ENCODE measurements at places on chromosomes 2 and 18.

GRCh38 chr18:4356929-4357328, 98.2 kb downstream of the DLGAP1 start:
- no peak for DNase-seq

GRCh38 chr18:75809151-75809925, 381.8 kb upstream of the SMIM21 start:
- no peak for DNase-seq

GRCh38 chr18:40738321-40738880, 1216.6 kb upstream of the PIK3C3 start:
- no peak for DNase-seq

- no peak for DNase-seq
Measured at GRCh38 chr2:31694444-31694843, 113.7 kb upstream of the SRD5A2 start.

GRCh38 chr18:34901299-34901698, 139.9 kb upstream of the MAPRE2 start:
- DNase-seq = no peak

GRCh38 chr18:76955524-76956170, 133.3 kb downstream of the ZNF236 start:
- no peak for DNase-seq

DNA sequence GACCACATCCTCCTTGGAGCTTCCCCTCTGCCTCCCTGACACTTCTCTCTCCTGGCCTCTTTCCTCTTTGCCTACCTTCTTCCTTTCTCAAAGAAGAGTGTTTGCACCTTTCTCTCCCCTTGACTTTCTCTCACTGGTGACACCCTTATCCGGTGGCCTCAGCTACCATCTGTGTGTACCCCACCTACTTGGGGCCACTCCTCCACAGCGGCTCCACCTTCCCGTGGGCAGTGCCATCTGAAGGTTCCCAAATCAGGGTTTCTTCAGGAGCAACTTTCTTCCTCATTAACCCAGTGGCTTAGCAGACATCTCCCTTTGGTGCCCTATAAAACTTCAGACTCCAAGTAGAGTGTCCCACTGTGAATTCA, 5.3 kb upstream of the NCL start:
- no peak for DNase-seq

DNA sequence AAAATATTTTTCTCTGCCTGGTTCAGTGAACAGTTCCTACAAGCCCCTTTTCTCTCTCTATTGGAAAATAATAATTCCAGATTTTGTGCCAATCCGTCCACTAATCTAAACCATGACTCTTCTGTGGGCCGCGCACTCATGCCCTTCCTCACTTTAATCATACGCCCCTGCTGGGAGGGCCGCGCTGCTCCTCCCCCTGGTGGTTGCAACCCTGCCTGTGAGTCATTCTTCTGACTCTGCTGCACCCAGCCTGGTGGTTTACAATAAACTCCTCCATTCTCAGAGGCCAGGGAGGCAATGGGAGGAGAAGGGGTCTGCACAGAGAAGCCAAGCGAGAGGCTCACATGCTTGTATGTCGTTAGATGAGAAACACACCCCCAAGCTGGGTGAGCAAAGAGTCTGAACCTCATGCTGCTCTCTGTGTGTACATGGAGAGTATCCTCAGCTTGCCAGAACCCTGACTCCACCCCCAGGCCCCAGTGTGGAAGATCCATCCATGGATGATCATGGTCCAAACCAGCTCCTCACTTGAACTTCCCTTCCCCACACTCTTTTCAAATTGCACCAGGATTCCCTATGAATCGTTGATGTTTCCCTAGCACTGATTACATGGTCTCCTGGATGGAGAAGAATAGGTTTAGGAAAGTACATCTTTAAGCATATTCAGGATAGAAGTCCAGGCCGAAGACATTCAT, 228.9 kb downstream of the ANKRD30B start:
- DNase-seq = no peak

GRCh38 chr2:134052173-134052572, 201.7 kb upstream of the MGAT5 start:
- no peak for DNase-seq

DNA sequence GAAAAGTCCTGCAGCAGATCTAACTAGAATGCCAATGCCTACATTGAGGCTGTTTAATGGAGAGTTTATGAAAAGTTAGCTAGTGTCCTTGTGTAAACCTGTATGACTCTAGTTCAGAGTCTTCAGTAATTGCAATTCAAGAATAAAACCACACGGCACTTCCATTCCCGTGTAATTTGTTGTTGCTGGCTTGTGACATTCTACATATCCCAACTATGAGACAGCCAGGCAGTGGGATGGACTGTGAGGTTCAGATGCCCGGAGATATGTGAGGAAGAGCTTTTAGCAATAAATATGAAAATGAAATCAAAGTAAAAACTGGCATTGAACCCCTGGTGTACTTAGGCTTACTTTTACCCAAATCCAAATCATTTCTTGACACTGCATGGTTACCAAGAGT, 263.4 kb downstream of the NEDD4L start:
- no peak for DNase-seq

- DNase-seq = no peak
Measured at GRCh38 chr18:68841301-68841700, 43.4 kb downstream of the CCDC102B start.

DNA sequence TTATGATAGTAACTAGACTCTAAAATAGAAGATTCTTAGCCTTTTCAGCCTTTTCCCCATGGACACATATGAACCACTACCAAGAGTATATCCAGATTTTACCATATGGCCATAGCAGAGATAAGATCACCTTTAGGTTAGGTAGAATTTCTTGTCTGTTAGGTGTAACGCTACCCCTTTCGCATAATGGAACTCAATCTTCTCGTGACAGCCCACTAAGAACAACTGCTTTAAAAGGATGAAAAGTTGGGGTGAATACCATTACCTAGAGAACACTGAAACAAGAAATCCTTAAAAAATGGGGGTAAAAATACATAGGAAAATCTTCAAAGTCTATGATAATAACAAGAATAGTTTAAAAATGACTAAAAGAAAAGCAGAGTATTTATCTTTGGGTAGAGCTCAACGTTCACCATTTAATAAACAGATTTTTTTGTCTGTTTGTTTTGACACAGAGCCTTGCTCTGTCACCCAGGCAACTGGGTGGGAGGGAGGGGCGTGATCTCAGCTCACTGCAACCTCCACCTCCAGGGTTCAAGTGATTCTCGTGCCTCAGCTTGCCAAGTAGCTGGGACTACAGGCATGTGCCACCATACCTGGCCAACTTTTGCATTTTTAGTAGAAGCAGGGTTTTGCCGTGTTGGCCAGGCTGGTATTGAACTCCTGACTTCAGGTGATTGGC, 67.2 kb downstream of the VIL1 start:
- no peak for DNase-seq

DNA sequence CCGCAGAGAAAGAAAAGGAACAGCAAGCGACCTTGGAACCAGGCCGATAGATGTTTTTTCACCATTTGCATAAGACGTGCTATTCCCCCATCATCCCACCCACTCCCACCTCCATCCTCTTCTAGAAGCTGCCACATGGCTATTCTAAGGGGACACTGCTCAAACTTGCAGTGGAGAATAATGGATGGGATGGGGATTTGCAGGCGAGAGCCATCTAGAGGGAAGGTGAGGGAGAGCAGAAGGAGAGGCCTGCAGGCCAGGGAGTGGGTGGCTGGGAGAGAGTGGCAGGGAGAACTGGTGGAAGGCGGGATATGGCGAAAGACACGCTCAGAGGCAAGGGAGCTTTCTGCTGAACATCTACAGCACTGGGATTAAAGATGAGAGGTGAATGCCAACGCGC, 84.9 kb downstream of the MAPK4 start:
- no peak for DNase-seq

GRCh38 chr18:58180738-58181353, 136.8 kb downstream of the NEDD4L start:
- no peak for DNase-seq

GRCh38 chr18:45895339-45895738, 69.9 kb downstream of the SIGLEC15 start:
- no peak for DNase-seq

DNA sequence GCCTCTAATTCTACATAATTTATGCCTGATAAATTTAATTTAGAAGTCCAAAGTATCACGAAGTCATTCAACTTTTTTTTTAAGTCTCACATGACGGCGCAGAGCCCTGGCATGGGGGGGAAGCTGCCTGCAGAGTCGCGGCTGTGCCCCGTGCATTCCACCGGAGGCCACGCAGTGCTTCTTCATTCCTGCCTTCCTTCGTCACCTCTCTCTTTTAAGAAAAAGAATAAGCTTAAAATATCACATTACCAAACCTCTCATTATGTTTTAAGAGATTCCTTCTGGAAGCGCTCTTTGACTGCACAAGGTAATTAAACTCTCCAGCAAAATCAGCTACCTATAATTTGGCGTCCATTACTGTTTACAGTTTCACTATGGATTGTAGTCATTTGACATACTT, 20.3 kb upstream of the KIDINS220 start:
- DNase-seq = peak; percentile 19

DNA sequence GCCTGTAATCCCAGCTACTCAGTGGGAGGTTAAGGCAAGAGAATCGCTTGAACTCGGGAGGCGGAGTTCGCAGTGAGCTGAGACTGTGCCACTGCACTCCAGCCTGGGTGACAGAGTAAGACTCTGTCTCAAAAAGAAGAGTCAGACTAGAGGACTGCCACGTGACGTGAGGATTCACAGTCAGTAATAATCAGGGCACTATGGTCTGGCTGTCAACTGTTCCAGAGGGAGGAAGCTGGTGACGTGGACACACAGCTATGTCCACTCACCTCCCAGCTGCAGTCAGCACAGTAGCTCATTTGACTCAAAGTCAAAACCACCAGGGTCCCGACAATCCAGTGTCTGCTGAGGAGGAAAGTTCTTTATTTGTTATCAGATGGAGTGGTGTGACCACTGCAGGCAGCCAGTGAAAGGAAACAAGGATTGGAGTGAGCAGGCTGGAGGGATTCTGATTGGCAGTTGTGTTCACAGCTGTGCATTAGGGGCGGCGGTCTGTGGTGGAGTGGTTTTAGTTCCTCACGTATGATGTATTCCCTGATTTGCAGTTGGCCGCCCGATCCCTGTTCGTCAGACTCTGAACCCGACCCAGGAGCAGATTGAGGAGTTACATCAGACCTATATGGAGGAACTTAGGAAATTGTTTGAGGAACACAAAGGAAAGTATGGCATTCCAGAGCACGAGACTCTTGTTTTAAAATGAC, 37.9 kb downstream of the MOGAT1 start:
- DNase-seq = peak; percentile 81

DNA sequence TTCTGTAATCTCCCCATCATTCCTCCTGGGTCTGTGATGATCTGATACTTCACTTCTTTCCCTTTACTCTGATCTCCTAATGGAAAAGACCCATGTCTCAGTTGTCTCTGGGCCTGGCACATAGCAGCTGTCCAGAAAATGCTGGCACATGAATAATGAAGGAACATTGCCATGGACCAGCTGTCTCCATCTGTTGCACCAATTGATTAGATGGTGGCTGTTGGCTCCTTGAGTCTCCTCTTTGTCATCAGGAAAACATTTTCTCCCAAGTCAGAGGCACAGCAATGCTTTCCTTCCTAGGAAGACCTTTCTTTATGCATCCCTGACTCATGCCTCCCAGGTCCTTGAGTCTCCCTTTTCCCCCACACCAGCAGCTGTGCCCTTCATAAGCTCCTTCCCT, 286.2 kb upstream of the CXCR4 start:
- no peak for DNase-seq

- DNase-seq = no peak
Measured at GRCh38 chr2:75090770-75091515, 108.4 kb downstream of the TACR1 start.

GRCh38 chr18:61322265-61322873, 10.9 kb upstream of the CDH20 start:
- peak; percentile 58 for DNase-seq

GRCh38 chr2:151799886-151800292, 28.3 kb downstream of the ARL5A start:
- DNase-seq = no peak

- DNase-seq = no peak
Measured at GRCh38 chr2:42013409-42013808, 34.4 kb upstream of the PKDCC start.

DNA sequence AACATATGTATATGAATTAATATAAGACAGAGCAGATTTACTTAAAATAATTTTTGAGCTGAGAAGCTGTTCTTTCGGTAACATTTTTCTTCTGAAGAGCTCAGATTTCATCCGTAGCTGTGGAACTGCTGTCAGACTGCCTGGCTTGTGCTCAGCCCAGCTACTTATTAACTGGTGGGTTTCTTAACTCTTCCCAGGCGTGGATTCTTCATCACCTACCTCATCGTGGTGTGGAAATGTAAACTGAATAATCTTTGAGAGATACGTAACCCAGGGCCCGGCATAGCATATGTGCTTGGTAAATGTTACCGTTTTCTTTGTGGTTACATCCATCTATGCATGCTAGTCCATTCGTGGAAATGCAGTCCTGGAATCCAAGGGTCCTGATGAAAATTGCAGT, 145.0 kb downstream of the MCFD2 start:
- no peak for DNase-seq

- no peak for DNase-seq
Measured at GRCh38 chr2:188378371-188378950, 86.8 kb downstream of the GULP1 start.

DNA sequence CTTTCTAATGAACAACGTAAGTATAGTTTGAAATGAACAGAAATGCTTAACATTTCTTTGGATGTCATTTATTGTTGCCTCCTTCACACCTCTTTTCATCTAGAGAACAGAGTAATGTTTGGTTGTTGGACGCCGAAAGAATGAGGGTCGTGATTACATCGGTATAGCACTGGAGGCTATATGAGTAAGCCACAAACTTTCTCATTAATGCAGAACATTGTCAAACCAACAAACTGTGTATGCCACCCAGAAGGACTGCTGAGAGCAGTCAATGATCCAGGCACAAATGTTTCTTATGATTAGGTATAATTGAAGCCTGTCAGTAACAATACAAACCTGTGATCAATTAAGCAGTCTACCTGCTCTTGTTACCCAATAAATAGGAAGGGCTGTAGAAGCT, 1494.7 kb upstream of the NXPH2 start:
- no peak for DNase-seq

GRCh38 chr2:232292395-232293154, 86.0 kb upstream of the ALPP start:
- DNase-seq = peak; percentile 36

DNA sequence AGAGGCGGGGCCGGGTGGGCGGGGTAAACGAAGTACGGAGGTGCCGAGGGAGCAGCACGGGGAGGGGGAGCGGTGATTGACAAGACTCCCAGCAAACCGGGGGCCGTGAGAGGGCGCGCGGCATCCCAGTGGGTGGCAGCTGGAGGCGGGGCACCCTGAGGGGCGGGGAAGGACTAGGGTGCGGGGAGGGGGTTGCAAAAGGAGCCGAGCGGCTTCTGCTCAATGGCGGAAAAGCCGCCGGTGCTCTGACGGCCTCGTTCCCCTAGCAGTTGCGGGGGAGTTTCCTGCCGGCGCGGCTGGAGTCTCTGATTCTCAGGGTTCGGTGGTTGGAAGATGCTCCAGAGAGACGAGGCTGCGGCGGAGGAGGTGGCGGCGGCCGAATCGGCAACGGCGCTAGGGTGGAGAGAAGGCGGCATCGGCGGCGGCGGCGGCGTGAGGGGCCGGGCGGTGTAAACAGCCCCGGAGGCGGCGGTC, at the start of gene PPM1B:
PPM1B (plus strand) TSS at position 195 of the 474 bp plus-strand sequence. CDS start 32,325 bp downstream, outside the sequence.
- DNase-seq = no peak

GRCh38 chr2:101463911-101464641, 10.8 kb downstream of the RFX8 start:
- DNase-seq = no peak

- DNase-seq = no peak
Measured at GRCh38 chr2:7612969-7613368, 695.8 kb downstream of the RNF144A start.

Data from heart right ventricle (tissue), 16 donors.